ENCODE measurements at places on chromosomes 6 and 20.

GRCh38 chr6:44624936-44625573 is 237.5 kb downstream of the CDC5L start:
- H3K36me3 ChIP-seq, result no peaks in the 10 kb centered on the region
- no peak overlapping the region for H3K4me3 ChIP-seq
- no peak for DNase-seq
- H3K27ac ChIP-seq, result peak overlapping the region; percentile 24

GRCh38 chr6:48671505-48671904 is 560.5 kb upstream of the PTCHD4 start:
- H3K27me3 ChIP-seq, result no peaks in the 10 kb centered on the region
- no peak for DNase-seq
- no peak overlapping the region for H3K27ac ChIP-seq
- no peak overlapping the region for H3K4me3 ChIP-seq
- no peaks in the 10 kb centered on the region for H3K4me1 ChIP-seq

DNA sequence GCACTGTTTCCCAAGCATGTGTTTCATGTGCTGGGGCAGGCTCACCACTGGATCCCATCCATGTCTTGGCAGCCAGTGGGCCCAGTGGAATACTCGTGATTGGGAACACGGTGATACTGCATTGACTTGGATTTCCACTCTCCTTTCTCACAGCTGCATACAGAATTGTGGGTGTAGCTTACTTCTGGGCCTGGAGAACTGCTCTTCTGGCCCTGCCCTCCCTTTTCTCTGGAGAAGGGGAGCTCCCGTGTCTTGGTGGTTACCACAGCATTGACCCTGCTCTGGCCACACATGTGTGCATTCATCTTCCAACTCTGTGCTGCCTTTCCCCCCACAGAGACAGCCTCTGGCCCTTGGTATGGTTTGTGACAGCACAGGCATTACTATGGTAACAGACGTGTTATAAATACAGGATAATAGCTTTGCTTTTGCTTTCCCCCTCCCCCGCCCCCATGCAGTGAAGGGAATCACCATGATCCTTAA is 21.6 kb downstream of the SOBP start:
- peaks cover 6% of the 10 kb centered on the region for H3K4me1 ChIP-seq
- peaks cover 21% of the 10 kb centered on the region for H3K36me3 ChIP-seq
- no peak overlapping the region for H3K27ac ChIP-seq
- DNase-seq, result no peak
- no peak overlapping the region for H3K4me3 ChIP-seq
- no peaks in the 10 kb centered on the region for H3K27me3 ChIP-seq

GRCh38 chr6:7073821-7074525 is 33.8 kb upstream of the RREB1 start:
- DNase-seq, result no peak
- H3K4me3 ChIP-seq, result no peak overlapping the region
- no peaks in the 10 kb centered on the region for H3K4me1 ChIP-seq

GRCh38 chr6:89694428-89694827 is 55.9 kb upstream of the LYRM2 start:
- H3K4me1 ChIP-seq, result no peaks in the 10 kb centered on the region
- peaks cover 80% of the 10 kb centered on the region for H3K36me3 ChIP-seq
- H3K4me3 ChIP-seq, result no peak overlapping the region
- DNase-seq, result no peak
- H3K27ac ChIP-seq, result no peak overlapping the region

GRCh38 chr20:15188415-15188814 is 851.0 kb upstream of the FLRT3 start:
- H3K27ac ChIP-seq, result no peak overlapping the region
- H3K27me3 ChIP-seq, result no peaks in the 10 kb centered on the region
- no peaks in the 10 kb centered on the region for H3K36me3 ChIP-seq
- no peak overlapping the region for H3K4me3 ChIP-seq
- no peaks in the 10 kb centered on the region for H3K4me1 ChIP-seq

- H3K36me3 ChIP-seq, result no peaks in the 10 kb centered on the region
- no peak for DNase-seq
- no peak overlapping the region for H3K4me3 ChIP-seq
- no peaks in the 10 kb centered on the region for H3K4me1 ChIP-seq
These were observed 4.6 kb downstream of the CST4 start for GRCh38 chr20:23684261-23684660.

- no peaks in the 10 kb centered on the region for H3K27me3 ChIP-seq
- no peak for DNase-seq
- H3K27ac ChIP-seq, result no peak overlapping the region
- no peak overlapping the region for H3K4me3 ChIP-seq
These were observed 1008.3 kb downstream of the KIF16B start for GRCh38 chr20:15564981-15565380.

DNA sequence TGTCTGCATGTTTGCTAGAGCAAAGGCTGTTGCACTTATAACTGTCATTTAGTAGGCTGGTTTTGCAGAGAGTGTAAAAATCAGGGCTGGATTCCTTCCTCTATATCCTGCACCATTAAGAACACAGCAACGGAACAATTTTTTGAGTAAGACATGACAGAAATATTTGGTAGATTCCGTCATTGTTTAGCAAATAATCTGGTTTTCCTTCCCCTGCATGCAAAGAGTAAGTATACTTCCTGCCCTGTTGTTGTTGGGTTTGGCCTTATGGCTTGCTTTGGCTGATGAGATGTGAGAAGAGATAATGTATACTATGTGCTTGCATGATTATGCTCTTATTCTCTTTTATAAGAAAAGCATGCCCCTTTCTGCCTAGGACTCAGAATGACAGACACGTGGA is 23.8 kb downstream of the MANEA start:
- DNase-seq, result no peak
- H3K27ac ChIP-seq, result no peak overlapping the region
- H3K27me3 ChIP-seq, result no peaks in the 10 kb centered on the region
- peaks cover 7% of the 10 kb centered on the region for H3K36me3 ChIP-seq
- no peaks in the 10 kb centered on the region for H3K4me1 ChIP-seq

- H3K27me3 ChIP-seq, result no peaks in the 10 kb centered on the region
- no peak overlapping the region for H3K27ac ChIP-seq
- H3K4me1 ChIP-seq, result no peaks in the 10 kb centered on the region
- DNase-seq, result peak; percentile 44
These were observed 214.9 kb downstream of the ZFAND3 start for GRCh38 chr6:38034274-38034914.

GRCh38 chr6:124753001-124753400 is 209.2 kb upstream of the RNF217 start:
- no peaks in the 10 kb centered on the region for H3K4me1 ChIP-seq
- no peak for DNase-seq
- no peaks in the 10 kb centered on the region for H3K27me3 ChIP-seq
- H3K27ac ChIP-seq, result no peak overlapping the region
- H3K36me3 ChIP-seq, result no peaks in the 10 kb centered on the region

DNA sequence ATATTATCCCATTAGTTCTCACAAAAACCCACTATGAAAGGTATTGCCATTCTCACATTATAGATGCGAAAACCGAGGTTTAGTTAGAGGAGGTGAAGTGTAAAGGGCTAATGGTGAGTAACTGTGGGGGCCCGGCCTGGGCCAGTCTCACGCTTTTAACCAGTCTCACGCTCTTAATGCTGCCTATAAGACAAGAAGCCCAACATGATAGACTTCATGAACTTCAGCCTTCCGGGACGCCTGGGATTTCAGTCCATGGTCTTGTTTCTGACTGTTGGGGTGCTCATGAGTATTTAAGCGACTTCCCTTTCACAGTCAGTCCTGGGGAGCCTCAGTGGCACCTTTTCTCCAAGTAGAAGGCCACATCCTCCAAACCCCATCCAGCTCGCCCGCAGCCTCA is 31.7 kb downstream of the AGPAT4 start:
- H3K27me3 ChIP-seq, result no peaks in the 10 kb centered on the region
- no peak for DNase-seq
- no peak overlapping the region for H3K27ac ChIP-seq
- H3K4me1 ChIP-seq, result peaks cover 4% of the 10 kb centered on the region
- no peak overlapping the region for H3K4me3 ChIP-seq
- peaks cover 5% of the 10 kb centered on the region for H3K36me3 ChIP-seq

DNA sequence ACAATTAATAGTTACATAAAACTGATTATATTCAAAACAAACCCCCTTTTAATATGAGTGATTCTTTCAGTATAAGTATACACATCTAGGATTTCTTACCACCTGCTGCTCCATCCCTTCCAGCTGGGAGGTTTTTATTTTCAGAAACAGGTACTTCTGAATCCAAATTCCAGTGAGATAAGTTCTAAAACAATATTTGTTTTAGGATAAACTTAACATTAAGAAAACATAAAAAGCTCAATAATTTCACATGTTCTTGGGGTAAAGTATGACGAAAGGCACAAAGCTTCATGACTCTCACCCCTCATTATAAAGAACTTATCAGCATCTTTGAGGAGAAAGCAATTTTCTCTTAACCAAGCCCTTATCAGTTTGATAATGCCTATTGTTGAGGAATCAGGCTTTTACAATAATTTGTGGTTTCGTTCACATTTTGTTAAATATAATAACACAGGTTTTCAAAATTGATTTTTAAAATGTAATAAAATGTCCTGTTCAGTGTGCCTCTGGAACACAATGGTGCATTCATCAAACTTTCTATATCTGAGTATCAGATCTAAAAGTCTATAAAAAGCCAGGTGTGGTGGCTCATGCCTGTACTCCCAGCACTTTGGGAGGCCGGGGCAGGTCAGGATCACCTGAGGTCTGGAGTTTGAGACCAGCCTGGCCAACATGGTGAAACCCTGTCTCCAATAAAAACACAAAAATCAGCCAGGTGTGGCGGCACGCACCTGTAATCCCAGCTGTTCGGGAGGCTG is 4.3 kb downstream of the FAM217A start:
- H3K4me3 ChIP-seq, result no peak overlapping the region
- no peak overlapping the region for H3K27ac ChIP-seq
- no peaks in the 10 kb centered on the region for H3K36me3 ChIP-seq
- no peak for DNase-seq

GRCh38 chr6:109999740-110000139 is 21.6 kb downstream of the GPR6 start:
- no peak overlapping the region for H3K4me3 ChIP-seq
- H3K27ac ChIP-seq, result no peak overlapping the region
- no peaks in the 10 kb centered on the region for H3K36me3 ChIP-seq
- H3K27me3 ChIP-seq, result no peaks in the 10 kb centered on the region
- no peak for DNase-seq

DNA sequence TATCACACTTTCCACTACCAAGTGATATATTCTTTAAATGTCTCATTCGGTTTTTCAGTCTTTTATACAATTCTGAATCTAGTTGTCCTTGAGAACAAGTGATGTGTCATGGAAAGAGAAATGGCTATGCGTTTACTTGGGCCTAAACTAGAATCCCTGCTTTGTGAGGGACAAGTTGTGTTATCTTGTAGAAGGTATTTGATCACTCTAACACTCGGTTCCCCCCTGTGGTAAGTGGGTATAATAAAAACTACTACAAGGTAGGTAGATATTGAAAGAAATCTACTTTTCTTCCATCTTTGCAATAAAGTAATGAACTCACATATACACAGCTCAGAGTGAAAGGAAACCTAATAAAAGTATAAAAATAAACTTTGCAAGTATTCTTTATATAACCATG is 108.9 kb downstream of the MANEA start:
- no peak overlapping the region for H3K4me3 ChIP-seq
- no peak overlapping the region for H3K27ac ChIP-seq
- no peaks in the 10 kb centered on the region for H3K27me3 ChIP-seq
- H3K36me3 ChIP-seq, result no peaks in the 10 kb centered on the region
- H3K4me1 ChIP-seq, result no peaks in the 10 kb centered on the region
- DNase-seq, result no peak

DNA sequence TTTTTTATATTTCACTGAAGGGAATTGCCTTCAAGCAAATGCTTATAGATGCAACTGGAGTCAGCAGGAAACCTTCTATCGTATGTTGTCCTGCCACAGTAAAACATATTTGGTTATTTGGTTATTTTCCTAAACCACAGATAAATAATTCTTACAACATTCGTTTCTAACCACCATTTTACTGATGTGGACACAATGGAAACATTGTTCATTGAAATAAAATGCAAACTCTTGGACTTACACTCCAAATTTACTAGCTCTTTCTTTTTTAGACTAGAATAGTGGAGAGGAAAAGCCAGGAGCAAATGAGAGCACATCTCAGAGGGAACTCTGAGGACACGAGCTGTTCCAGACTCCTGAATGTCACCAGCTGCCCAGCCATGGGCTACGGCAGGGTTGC is 114.8 kb downstream of the RPS12 start:
- no peaks in the 10 kb centered on the region for H3K27me3 ChIP-seq
- H3K36me3 ChIP-seq, result no peaks in the 10 kb centered on the region
- H3K4me1 ChIP-seq, result peaks cover 26% of the 10 kb centered on the region
- DNase-seq, result no peak
- no peak overlapping the region for H3K4me3 ChIP-seq

GRCh38 chr6:53067849-53068361 is 2.7 kb downstream of the FBXO9 start:
- H3K27ac ChIP-seq, result no peak overlapping the region
- no peaks in the 10 kb centered on the region for H3K27me3 ChIP-seq
- DNase-seq, result no peak
- no peaks in the 10 kb centered on the region for H3K36me3 ChIP-seq
- no peaks in the 10 kb centered on the region for H3K4me1 ChIP-seq
- no peak overlapping the region for H3K4me3 ChIP-seq

DNA sequence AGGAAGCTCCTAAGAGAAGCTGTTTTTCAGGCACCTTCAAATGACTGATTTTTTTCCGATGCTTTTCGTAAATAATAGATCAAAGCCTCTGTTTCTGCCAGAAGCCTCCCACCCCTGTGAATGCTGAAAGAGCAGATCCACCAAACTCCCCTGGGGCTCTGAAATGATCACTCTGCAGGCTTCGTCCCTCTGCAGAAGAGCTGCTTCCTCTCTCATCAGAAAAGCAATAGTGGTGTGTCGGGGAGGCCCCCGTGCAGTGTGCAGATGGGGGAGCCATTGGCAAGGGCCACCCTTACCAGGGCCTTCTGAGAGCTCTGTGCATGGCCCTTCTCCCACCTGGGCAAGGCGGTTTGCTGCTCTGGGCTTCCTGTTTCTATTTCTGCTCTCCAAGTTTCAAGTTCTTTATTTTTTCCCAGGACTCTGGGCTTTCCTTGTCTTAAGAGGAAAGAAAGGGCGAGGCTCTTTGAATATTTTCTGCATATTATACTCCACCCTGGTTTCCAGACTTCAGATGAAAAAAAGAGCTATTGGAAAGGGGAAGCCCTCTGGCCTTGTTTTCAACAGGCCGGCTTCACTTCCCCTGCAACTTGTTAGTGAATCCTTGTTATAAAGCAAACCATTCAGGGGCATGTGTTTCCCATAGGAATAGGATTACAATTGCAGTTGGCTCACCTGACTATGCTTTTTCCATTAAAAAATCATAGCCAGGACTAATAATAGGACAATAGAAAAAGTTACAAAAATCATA is 155.2 kb downstream of the TTLL2 start:
- H3K36me3 ChIP-seq, result no peaks in the 10 kb centered on the region
- DNase-seq, result no peak
- H3K27me3 ChIP-seq, result no peaks in the 10 kb centered on the region
- H3K27ac ChIP-seq, result no peak overlapping the region
- no peaks in the 10 kb centered on the region for H3K4me1 ChIP-seq

GRCh38 chr20:4569865-4570264 is 151.8 kb upstream of the PRND start:
- no peak overlapping the region for H3K27ac ChIP-seq
- no peak for DNase-seq
- no peaks in the 10 kb centered on the region for H3K36me3 ChIP-seq
- H3K4me1 ChIP-seq, result no peaks in the 10 kb centered on the region
- no peaks in the 10 kb centered on the region for H3K27me3 ChIP-seq
- no peak overlapping the region for H3K4me3 ChIP-seq

- no peaks in the 10 kb centered on the region for H3K27me3 ChIP-seq
- H3K27ac ChIP-seq, result peak overlapping the region; percentile 68
- H3K36me3 ChIP-seq, result no peaks in the 10 kb centered on the region
- H3K4me1 ChIP-seq, result peaks cover 42% of the 10 kb centered on the region
- peak; percentile 76 for DNase-seq
These were observed 84.4 kb downstream of the GMPR start for GRCh38 chr6:16322666-16323312.

GRCh38 chr6:72944660-72945059 is 280.6 kb downstream of the KHDC1L start:
- no peaks in the 10 kb centered on the region for H3K4me1 ChIP-seq
- H3K4me3 ChIP-seq, result no peak overlapping the region
- no peaks in the 10 kb centered on the region for H3K36me3 ChIP-seq
- peaks cover 11% of the 10 kb centered on the region for H3K27me3 ChIP-seq
- no peak overlapping the region for H3K27ac ChIP-seq

All from SJCRH30 (cell line).